GM06990 (cell line): ENCODE measurements at places on chromosomes 2 and 18.

GRCh38 chr2:178084273-178084672, 11.7 kb upstream of the PDE11A start:
- no peak for DNase-seq

DNA sequence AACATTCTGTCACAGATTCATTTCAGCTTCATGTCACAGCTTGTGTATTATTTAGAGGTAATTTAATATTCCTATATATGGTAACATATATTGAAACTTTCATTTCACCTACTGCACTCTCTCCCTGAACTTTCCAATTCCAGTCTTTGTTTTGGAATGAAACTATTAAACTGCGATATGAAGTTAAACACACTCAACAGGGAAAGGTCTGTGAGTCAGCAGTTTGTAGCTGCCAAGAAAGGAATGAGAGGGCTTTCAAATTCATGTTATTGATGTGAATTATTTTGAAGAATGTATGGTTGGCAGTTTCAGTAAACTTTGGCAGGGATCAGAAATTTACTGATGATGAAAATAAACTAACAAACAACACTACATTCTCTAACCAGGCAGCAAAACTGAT, 148.3 kb downstream of the HNMT start:
- DNase-seq, result no peak

- DNase-seq, result no peak
These were observed 1573.4 kb upstream of the NXPH2 start for GRCh38 chr2:140353541-140353940.

GRCh38 chr18:43571078-43571689, 293.9 kb upstream of the SYT4 start:
- no peak for DNase-seq

DNA sequence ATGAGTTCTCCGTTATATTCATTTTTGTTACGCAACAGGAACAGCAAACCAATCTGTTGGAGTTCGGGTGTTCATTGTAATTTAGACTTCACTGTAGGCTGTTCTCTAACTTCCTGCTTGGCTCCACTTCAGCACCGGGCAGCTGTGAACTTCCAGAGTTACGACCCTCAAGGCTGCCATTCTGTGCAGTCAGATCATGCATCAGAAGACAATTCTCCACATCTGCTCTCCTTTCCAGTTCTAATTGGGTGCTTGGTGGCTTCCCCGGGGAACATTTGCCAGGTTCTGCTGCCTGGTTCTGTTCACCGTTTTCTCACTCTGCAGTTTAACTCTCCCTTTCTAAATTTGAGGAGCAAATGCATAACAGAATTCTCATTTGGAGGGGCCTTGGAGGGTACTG, 237.7 kb downstream of the NYAP2 start:
- no peak for DNase-seq

GRCh38 chr2:68471385-68471784, 4.0 kb downstream of the APLF start:
- DNase-seq, result no peak

DNA sequence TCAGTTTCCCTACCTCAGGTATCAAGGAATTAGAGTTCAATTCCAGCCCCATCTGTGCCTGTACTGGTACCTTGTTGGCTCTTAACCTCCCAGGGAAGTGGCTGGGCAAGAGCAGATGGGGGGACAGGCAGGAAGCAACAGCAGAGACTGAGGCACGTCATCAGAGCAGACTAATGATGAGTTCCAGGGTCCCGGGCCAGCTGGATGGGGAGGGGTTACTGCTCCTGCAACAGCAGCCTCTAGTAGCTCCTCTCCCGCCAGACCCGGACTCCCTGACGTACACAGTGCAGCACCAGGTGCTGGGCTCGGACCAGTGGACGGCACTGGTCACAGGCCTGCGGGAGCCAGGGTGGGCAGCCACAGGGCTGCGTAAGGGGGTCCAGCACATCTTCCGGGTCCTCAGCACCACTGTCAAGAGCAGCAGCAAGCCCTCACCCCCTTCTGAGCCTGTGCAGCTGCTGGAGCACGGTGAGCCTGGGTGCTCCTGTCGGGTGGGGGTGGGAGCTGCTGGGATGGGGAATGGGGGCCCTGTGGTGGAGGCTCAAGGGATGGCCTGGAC, 26.0 kb upstream of the GMPPA start:
- no peak for DNase-seq

GRCh38 chr2:130259594-130259993, 61.4 kb upstream of the TUBA3E start:
- no peak for DNase-seq

DNA sequence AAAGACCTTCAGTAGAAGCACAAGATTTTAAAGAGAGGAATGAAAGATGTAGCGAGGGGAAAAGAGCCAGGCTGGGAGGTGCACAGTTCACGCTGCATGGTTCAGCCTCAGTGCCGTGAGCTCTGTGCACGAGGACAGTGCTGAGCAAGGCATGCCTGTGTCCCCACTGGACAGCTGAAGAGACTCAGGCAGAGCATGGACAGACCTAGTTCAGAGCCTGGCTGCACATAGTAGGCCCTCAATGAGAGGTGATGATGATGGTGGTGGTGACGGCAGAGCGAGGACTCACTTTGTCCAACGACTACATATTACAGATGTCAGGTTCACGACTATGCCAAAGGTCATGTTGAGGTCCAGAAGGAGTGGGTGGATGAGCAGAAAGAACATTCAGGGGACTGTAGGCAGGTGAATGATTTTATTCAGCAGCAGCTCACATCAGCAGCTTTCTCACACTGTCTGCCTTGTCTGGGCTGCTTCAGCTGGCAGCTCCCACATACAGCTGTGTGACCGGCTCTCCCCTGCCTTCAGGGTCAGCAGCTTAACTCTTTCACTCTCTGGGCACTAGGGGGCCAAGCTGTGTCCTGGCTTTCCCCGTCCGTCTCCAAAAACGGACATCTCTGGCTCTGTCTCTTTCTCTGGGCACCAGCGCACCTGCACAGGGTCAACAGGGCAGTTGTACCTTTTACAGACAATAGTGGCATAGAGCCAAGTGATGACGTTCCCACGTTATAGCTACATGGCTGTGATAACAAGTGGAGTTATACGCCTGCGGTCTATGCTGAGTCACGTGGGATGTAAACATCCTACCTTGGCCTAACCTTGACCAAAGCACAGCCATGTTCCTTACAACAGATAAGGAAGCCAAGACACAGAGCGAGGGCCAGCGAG, 128.8 kb upstream of the MSH6 start:
- peak; percentile 25 for DNase-seq

DNA sequence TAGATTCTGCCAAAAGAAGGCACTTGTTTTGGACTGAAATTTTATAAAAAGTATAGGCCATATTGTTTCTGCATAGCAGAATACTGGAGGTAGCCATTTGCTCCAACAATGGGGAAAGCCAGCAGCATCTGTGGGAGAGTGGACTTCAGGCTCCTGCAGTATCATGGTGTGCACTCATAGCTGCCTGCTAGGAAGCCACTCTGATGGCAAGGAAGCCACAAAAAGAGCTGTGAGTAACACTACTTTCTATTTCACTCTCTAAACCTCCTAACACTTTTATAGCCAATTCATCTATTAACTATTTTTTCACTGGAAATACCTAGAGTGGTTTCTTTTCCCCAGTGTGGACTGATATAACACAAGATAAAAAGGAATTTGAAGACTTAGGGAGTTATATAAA, 144.4 kb upstream of the KCNJ3 start:
- no peak for DNase-seq

GRCh38 chr2:33873076-33873605, 274.0 kb upstream of the FAM98A start:
- DNase-seq, result no peak

GRCh38 chr2:181318504-181319280, 138.5 kb upstream of the ITGA4 start:
- no peak for DNase-seq

DNA sequence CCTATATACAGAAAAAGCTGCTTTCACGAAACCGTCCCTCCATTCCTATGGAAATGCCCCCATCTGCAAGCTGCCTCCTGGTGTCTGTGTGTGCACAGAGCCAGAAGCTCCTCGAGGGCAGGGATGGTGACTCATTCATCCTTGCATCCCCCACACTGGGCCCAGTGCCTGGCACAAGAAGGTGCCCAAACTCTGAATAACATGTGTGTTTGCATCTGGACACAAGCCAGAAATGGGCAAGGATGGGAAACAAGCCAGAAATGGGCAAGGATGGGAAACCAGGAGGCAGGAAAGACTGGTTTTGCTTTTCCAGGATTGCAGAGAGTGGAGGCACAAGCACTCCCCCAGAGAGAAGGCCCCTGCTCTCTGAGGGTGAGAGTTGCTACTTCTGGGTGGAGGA, 313.9 kb downstream of the CELF4 start:
- no peak for DNase-seq

DNA sequence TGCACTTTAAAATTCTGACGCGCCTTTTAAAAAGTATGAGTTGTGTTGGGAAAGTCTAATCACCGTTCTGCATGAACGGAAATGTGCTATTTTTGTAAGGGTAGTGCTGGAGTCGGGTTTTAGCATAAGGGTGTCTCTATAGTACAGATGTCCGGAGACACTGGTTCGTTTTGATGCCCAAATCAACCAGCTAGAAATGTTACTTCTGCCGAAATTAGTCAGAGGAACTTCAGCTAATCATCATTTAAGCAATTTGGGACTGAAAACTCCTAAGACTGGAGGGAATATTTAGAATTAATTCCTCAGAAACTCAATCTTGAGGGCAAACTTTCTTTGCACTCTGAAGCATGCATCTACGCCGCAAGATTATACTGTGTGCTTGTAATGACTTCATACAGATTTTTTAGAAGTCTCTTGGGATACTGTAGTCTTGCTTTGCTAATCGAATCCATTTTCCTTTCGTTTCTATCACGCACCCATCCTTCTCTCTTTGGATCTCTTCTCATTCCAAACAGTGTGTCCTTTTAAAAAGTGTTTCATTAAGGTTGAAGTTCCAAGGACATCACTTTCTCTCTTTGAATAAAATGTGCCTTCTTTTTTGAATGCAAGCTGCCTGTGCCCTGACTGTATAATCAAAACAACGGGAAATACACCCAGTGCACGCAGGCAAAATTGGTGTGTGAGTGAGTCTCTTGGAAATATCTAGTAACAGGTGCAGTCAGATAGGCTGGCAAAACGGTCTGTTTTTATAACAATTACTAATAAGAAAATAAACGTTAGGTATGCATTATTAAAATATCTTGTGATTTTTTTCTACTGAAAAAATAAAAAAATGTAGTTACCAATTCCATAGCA, 270.9 kb upstream of the TCF4 start:
- DNase-seq, result no peak

DNA sequence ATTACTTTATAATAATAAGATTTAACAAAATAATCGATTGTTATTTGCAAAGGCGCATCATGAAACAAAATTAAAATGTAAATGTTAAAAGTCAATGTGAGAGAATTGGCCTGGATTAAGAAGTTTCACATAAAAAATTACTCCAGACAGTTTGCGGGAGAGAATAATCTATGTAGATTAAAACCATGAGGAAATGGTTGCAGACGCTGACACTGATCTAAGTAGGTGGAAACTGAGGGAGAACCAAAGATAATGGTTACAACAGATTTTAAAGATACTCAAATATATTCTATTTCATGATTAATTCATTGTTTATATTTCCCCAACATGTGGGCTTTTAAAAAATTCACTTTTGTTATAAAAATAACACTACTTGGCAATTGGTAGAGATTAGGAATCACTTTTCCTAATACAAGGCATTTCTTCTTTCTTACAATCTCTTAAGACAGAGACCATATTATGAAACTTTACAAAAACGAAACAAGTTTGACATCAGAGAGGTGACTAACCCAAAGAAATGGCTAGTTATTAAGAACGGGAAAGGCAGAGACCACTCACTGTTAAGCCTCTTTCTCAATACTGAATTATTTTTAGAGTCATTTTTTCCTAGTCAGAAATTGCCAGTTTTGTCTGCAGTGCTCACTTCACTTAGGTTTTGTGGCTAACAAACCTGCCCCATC, 1.6 kb downstream of the KANSL1L start:
- peak; percentile 24 for DNase-seq

- no peak for DNase-seq
These were observed 373.0 kb downstream of the CDH2 start for GRCh38 chr18:27803957-27804356.

DNA sequence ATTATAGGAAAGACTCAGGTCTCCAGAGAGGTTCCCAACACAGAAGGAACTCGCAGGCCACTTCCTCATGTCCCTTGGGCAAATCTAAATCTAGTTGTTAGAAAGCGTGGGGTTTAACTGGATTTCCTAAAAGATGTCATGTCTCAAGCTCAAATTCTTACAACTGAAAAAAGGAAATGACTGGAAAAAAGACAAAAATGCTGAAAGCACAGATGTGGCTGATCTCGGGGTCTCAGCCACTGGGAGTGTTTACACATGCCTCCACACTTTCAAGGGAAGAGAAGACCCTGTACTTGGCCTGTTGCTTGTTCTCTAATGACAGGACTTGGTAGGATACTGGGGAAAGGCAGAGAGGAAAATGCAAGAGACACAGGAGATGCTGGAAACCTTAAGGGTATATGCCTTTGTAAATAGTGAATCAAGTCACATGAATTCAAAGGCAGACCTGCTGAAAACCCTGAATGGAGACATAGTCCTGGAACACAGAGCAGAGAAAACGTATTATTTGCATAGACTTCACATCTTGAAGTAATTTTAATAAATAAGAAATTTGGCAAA, 160.9 kb upstream of the MEIS1 start:
- no peak for DNase-seq

GRCh38 chr2:231622963-231623362, 30.3 kb downstream of the TEX44 start:
- DNase-seq, result no peak

DNA sequence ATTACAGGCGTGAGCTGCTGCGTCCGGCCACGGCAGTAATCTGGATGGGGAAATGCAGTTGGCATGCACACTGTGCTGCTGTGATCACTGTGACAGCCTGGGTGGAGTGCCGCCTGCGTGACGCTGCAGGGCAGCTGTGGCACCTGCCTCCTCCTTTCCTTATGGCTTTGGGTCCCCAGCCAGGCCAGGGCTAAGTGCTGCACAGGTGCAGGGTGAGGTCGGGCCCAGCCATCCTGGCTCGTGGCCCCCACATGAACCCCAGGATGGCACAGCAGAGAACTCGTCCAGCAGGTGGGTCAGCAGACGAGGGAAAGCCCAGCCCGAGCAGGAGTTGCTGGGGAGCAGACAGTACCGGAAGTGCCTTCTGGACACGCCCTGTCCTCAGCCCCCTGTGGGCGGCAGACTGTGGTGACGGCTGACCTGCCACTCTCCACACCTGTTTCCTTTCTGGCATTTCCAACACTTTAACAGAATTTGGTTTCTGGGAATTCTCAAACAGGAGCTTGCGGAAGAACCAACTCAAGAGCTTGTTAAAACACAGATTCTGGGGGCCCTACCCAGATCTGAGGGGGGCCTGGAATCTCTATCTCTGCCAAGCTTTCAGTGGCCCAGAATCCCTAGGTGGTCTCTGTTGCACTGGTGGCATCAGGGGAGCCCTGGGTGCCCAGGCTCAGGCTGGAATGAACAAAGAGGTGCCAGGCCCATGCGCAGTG, 16.9 kb downstream of the HS1BP3 start:
- DNase-seq, result peak; percentile 54
